ENCODE measurements at places on chromosomes 16 and 17.

DNA sequence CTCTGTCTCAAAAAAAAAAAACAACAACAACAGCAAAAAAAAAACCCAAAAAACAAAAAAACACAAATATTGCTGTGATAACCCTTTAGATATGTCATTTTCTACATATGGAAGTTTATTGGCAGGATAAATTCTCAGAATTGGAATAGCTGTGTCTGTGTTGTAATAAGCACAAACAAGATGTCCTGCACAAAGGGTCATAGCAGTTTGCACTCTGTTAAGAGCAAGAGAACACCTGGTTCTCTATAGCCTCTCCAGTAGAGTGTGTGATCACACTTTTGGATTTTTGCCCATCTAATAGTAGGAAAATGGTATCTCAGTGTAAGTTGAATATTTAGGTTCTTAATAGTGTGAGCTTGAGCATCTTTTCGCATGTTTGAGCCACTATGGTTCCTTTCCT lies 60.4 kb downstream of the USP43 start:
- DNase-seq = no peak

DNA sequence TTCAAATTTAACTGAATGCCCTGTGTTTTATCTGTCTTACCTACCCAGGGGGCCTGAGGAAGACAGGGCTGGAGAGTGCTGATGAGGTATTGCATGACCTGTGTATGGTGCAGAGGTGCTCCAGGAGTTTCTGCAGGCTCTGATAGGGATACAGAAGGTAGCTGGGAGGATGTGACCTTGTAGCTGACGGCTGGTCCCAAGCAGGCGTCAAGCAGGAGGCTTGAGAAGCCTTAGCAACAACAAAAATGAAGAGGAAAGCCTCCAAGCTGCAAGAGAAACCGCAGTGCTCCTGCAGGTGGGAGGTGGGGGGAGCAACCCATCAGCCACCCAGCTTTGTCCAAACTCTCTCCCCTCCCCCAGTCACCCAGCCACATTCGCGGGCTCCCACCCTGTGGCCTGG lies 40.4 kb downstream of the LAT start:
- DNase-seq = no peak

GRCh38 chr16:78259873-78260272 lies 160.4 kb downstream of the WWOX start:
- no peak for DNase-seq

DNA sequence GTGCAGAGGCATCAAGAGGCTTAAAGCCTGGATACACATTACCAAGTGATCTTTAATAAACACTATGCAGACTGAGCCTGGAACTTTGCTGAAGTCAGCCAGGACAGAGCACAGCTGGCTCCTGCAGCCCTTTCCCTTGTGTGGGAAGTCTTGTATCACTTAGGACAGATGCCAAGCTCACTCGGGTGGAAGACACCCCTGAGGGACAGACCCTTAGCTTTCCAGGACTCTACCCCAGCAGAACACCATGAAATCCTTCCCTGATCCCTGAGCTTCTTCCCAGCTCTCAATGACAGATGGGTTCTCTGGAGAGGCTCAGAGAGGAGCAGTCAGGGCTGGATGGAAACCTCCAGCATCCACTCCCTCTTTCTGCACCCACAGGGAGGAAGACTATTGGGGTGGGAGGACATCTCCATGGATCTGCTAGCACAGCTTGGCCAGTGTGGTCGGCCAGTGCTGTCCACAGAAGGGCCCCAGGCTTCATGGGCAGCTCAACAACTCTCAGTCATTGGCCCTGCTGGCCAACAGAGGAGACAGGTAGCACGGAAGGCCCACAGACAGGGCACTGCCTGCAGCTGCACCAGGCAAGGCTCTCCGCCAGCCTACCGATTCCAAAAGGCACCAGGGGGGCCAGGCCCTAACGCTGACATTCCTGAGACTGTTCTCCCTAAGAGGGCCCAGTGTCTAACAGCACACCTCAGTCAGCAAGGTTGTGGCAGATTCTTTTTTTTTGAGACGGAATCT lies 15.9 kb downstream of the RAB5C start:
- DNase-seq = no peak

GRCh38 chr17:27541301-27542023 lies 85.2 kb downstream of the KSR1 start:
- no peak for DNase-seq

- no peak for DNase-seq
These were observed 5.8 kb upstream of the HBZ start for GRCh38 chr16:146646-147045.

DNA sequence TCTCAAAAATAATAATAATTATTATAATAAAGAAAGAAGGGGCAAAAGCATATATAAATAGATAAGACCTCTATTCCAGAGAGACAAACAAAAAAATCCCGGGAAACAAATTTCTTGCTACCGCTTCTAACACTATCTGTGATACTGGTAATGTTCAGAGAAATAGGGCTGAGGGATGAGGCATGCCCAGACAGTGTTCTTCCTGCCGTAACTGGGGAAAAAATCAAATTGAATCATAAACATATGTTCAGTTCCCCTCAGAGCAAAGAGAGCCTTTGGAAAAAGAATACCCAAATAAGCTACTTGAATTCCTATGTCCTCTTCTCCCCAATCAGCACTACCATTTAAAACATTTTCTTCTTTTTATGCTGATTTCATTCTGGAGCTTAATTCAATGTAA lies 688.0 kb downstream of the KCNJ2 start:
- DNase-seq = no peak

DNA sequence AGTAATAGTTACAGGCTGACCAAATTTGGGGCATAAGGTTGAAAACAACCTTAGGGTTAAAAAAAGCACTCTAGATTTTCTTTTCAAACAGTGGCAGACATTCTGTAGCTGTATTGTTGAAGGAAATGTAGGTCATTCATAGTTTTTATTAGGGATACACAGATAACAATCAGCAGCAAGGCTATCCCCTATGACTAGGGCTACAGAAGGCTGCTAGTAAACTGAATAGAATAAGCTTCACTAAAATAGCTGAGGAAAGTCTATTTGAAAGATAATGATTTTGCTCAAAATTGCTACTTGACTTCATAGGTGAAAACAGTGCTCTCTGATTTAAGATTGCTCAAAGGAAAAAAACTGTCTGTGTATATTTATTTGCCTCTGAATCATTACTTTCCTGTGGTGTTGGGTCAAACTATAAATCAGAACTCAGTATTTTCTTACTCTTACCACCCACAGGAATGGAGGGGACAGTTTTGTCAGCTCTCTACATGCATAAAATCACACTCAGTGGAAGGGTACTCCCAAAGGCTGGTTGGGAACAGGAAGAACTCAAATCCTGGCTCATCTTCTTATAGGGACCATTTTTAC lies 24.8 kb downstream of the RPGRIP1L start:
- no peak for DNase-seq

- DNase-seq = no peak
These were observed 137.6 kb downstream of the ITFG1 start for GRCh38 chr16:47323241-47323640.

DNA sequence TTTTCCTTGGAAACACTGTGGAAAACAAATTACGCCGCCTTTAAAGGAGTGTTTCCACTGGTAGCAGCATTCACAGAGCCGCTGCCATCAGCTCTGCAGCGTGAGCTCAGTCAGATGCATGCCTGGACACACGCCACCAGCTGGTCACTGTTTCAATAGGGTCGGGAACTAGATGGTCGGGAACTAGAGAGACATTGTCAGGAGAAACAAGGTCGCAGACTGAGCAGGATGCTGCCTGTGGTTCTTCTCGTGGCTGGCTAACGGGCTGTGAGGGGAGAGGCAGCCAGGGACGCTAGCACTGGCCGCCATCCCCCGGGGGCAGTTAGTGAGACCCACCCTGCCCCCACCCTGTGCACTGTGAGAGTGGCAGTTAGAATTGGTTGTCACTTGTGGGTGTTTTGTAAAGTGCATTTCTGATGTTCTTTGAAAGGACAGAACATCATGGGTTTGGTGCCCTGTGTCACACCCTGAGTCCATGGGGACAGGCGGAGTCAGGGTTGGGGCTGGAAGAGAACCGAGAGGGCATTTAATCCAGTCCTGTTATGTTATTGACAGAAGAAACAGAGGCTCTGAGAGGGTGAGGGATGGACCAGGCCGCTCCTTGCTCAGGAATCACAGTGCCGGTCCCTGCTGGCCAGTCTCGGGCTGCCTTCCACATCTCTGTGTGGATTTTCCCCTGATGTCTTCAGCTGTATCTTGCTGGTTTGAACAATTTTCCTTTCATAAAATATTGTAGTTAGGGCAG lies 86.3 kb downstream of the SPECC1 start:
- no peak for DNase-seq

GRCh38 chr16:2740476-2740875 lies 12.0 kb upstream of the SRRM2 start:
- DNase-seq = no peak

DNA sequence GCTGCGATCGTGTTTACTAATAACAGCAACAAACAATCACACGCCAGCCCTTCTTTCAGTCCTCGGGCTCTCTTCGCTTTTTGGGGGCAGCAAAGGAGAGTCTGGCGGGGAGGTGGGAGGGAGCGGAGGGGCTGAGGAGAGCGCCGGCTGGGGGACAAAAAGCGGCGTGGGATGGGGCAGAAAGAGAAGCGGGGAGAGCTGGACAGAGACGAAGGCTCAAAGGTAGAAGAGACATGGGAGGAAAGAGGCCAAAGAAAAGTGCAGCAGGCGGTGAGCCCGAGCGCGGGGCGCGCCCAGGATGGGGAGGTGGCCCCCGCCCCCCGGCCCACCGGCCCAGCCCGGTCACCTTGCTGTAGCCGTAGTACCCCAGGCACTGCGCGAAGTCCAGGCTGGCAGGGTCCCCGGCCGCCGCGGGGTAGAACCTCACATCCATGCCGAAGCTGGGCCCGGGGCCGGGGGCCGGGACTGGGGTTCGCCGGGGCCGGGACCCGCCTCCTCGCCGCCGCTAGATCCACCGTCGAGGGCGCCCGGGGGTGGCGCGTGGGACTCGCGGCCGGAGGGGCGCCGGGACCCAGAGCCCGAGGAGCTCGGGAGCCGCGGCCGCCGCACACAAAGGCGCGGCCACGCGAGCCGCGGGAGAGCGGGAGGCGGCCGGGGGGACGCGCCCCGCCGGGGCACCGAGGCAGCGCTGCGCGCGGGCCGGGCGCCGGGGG lies 496 bp downstream of the TOX3 start:
- DNase-seq = no peak

DNA sequence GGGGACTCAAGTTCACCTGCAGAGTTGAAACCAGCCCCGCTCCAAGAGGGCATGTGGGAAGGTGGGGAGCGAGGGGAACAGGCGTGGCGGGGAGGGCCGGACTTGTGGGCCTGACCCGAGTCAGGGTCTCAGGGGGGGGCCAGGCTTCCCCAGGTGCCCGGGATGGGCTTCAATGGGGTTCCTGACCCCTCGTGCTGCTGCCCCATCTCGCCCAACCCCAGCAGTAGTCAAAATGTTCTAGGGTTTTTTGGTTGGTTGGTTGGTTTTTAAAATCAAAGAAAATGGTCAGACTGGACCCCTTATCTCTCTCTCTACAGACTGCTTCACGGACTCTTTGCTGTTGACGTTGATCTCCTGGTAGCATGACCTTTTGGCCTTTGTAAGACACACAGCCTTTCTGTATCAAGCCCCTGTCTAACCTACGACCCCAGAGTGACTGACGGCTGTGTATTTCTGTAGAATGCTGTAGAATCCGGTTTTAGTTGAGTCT lies 69.5 kb downstream of the AMFR start:
- DNase-seq = no peak

DNA sequence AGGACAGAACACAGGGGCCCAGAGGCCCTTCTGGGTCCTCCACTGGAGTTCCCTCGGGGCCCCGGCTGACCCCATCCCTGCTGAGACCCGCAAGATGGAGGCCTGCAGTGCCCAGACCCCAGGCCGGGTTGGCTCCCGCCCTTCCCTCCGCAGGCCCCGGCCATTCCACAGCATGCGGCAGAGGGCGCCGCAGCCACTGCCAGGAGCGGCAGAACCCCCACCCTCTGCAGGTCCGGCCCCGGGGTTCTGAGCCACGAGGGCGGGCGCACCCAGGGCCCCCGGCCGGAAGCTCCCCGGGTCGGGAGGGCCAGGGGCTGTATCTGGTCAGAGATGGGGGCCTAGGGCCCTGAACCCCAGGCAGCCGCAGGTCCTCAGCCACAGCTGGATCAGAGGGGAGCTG lies 2.4 kb upstream of the PERCC1 start:
- no peak for DNase-seq

DNA sequence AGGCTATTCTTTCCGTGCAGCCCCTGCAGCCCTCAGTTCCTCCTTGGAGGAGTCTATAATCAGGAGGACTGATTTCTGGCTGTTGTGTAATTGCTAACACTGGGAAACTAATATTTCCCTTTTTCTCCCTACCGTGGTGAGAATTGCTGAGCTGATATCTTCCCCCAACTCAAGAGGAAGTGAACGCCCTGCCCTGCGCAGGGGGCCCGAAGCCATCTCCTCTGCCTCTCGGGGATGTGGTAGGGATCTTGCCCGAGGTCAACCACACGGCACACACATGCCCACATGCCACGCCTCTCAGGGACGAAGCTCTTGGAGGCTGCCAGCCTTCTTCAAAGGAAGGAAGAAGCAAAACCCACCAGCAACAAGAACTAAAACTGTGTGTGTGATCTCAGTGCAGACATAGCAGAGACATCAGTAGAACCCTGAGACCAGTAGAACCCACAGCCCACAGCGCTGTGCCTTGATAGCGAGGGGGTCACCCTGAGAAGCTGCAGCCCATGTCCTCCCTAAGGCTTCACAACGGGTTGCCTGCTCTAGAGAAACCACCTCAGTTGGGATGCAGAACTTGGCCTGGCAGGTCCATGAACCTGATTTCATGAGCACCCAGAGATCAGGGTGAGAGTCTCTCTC lies 8.9 kb upstream of the ULK2 start:
- DNase-seq = peak; percentile 39

- DNase-seq = no peak
These were observed 103.7 kb downstream of the NPIPB5 start for GRCh38 chr16:22614271-22614947.

DNA sequence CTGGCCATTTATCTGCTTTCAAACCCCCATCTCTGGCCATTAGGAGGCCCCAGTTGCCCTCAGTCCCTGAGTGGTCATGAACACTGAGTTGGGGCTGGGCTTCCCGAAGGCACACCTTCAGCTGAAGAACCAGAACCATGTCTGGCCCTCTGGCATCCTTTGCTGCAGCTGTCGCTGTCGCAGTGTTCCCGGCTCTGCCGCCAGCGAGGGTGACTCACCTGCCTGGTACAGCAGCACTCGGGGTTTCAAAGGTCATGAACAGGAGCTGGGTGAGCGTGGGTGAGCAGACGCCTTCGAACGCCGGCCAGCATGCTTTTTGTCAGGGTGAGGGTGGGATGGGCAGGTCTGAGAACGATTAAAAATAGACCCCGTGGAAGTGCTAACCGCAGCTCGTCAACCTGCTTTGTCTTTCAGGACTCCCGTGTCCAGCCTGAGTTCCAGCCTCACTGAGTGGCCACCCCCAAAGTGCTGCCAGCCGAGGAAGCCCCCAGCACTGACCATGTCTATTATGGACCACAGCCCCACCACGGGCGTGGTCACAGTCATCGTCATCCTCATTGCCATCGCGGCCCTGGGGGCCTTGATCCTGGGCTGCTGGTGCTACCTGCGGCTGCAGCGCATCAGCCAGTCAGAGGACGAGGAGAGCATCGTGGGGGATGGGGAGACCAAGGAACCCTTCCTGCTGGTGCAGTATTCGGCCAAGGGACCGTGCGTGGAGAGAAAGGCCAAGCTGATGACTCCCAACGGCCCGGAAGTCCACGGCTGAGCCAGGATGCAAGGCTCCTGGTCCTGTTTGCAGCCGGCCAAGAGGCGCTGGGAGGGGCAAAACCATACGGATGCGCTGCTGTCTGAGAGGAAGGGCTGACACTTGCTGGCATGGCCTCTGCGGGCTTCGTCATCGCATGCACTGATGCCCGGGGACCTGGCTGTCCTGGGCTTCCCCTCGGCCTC lies 7.6 kb downstream of the SNN start:
- no peak for DNase-seq

- no peak for DNase-seq
These were observed 1.7 kb upstream of the PPL start for GRCh38 chr16:4938683-4939030.

Data from effector memory CD8-positive, alpha-beta T cell (primary cell).